ENCODE measurements at places on chromosomes 1 and 21.

DNA sequence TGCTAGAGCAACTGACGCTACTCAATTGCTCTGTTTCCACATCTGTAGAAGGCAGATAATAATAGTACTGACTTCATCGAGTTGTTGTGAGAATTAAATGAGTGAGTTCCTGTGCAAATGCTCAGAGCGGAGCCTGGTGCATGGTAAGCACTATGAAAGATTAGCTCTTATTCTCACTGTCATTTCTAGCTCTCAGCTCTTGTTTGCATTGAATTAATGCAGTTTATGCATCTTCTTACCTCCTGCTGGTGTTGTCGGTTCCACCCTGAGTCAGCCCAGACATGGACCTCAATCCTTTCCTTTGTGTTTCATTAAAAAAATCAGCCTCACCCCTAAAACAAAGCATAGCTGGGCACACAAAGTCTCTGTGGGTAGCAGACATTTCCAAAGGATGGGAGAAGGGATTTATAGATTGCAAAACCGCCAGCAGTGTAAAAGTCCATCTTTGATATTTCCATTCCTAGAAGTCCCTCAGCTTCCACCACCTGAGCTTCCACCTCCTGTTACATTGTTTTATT, 254.4 kb upstream of the CSF3R start:
- no peak for DNase-seq

GRCh38 chr1:201888282-201889089, at the start of gene SHISA4:
SHISA4 (plus strand) TSS chr1:201888898; CDS start chr1:201888995, 97 bp downstream.
- no peak for DNase-seq

DNA sequence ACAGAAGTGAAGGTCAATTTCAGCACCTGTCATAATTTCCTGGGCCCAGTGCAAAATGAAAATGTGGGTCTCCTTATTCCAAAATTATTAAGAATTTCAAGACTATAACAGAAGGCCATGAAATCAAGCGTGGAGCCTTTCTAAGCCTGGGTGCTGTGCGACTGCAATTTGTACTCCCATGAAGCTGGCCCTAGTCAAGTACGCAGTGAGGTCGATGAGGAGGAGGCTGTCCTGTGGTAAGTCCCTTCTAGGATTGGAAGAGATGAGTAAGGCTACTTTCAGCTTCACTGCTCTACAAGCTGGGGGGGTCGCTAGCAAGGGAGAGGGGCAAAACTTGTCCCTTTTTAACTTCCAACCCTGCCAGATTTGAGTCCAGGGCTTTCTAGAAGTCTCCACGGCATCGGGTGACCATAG, 410 bp upstream of the NUDC start:
- DNase-seq: no peak

GRCh38 chr1:40477678-40478053, 576 bp downstream of the ZFP69 start:
- DNase-seq: no peak

GRCh38 chr1:31376375-31377134, 3.7 kb upstream of the FABP3 start:
- DNase-seq: no peak

DNA sequence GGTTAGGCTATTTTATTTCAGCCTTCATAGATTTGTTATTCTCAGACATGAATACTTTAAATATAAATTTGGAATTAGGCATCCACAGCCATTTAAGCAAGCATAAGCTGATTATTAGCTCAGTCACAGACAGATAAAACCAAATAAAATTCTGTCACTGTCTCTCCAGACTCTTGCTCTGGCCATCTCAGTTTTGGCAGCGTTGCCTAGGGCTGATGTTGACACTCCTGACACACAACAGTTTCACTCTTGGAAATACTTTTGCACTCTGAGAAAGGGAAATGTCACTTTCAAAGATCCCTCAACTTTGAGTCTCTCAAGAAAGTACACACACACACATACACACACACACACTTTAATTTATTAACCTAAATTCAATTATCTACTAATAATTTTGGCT, 372.7 kb downstream of the BRINP3 start:
- no peak for DNase-seq

GRCh38 chr21:15617964-15618363, 111.8 kb upstream of the USP25 start:
- DNase-seq: no peak

GRCh38 chr1:3597599-3597964, 13.7 kb downstream of the MEGF6 start:
- DNase-seq: peak; percentile 6

GRCh38 chr1:244801246-244801645, 34.2 kb upstream of the COX20 start:
- peak; percentile 35 for DNase-seq

DNA sequence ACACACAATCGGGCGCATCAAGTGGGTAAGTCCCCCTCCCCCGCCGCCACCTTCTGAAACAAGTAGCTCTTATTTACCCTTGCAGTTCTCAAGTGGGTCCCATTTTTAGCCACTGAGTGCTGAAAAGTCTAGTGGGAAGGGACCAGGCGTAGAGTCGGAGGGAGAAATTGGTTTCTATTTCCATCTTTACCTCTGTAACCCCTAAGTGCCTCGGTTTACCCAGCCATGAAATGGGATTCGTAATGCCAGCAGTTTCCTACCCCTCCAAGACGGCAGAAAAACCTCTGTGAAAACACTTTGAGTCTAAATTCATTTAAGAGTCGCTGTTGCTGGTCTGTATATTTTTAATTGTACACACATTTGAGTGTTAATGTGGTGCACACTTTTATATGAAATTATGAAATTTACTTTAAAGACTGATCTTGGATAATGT, 928 bp downstream of the TLCD4 start:
- peak; percentile 1 for DNase-seq

DNA sequence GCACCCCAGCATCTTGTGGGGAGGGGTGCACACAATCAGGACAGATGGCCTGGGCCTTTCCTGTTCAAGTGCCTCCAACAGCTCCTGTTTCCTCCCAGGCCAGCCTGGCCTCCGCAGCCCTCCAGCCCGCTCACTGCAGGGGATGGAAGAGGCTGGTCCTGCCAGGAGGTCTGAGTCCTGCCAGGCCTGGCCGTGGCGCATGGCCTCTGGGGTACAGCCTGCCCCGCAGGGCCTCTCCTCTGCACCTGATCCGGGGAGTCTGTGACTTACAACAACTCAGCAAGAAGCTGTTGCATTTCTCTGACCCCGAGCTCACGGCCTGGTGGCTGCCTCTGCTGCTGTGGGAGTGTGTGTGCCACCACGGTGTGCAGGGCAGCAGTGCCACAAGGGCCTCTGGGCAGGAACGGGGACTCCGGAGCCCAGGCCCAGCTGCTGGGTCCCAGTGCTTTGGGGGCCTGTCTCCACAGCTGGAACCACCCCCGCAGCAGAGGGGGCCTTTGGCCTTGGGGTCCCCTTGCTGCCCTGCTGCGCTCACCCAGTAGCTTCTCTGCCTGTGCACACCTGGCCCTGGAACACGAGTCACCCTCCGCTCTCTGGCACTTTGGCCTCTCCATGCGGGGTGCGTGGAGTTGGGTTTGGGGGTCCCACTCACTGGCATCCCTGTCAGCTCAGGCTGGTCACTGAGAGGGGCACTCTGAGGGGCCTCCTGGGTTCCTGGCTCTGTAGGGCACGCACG, 17.4 kb upstream of the LRRC3 start:
- no peak for DNase-seq

- DNase-seq: no peak
These were observed 33.8 kb upstream of the SLC30A1 start for GRCh38 chr1:211612786-211613107.

- no peak for DNase-seq
These were observed 184.5 kb downstream of the TGFBR3 start for GRCh38 chr1:91701472-91701869.

- DNase-seq: no peak
These were observed 47.8 kb upstream of the LRRN2 start for GRCh38 chr1:204733289-204733688.

DNA sequence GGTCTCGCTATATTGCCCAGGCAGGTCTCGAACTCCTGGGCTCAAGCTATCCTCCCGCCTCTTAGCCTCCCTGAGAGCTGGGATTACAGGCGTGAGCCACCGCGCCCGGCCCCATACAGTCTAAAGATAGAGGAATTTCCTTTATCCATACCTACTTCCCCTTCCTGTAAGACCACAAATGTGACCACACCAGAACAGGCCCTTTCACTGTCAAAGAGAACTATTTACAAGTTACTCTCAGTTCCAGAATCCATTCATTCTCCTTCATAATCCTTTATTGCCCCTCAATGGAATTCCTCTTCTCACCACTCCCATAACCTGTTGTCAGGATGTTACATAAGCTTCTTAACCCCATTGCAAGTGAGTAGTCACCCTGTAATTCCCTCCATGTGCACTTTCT, 26.3 kb upstream of the SLC5A9 start:
- DNase-seq: no peak

GRCh38 chr1:211975152-211975941, 60.0 kb downstream of the INTS7 start:
- no peak for DNase-seq

GRCh38 chr1:219323426-219323825, 149.7 kb downstream of the LYPLAL1 start:
- no peak for DNase-seq

DNA sequence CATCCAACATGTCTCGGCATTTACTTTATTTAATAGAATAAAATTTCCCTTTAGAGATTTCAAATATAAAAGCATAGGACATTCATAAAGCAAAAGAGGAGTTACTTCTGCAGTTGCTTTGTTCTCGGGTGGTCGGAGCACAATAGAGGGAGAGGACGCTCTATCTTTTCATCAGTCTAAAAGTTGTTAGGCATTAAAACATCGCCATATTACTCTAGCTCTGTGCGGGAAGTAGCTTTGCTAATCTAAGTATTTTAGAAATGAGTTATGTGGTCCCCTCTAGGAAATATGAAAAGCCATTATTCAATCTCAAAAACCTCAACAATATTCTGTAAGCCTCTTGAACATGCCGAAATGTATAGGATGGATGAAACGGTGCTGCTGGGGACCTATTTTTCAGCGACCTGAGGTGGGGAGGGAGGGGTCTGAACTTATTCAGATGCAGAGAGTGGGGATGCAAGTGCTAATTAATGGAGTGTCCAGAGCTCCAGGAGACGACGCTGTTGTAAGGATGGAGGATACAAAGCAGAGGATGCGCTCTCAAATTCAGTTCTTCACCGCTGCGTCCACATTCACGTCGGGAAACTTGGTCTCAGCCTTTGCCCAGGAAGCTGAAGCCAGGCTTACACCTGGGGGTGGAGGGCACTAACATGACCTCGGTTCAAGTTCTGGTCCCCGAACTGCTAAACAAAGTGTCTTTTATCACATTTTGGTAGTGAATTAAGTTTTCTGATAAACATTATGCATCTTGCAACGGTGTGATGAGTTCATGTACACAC, 6.3 kb downstream of the CDKN2C start:
- no peak for DNase-seq

DNA sequence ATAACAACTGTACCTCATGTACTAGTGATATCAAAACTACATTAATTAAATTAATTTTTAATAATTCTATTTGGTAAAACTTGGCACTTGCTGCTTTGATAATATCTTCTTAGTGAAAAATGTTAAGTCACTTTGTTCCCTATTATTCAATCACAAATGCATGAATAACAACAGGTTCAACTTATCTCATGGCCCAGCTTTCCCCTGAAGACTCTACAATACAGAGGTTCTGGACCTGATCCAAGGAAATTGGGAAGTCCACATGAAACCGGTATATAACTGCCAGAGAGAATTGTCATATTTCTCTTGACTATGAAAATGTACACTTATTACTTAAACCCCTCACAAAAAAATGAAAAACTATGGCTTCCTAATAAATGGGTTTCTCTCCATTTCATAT, 33.9 kb upstream of the PTPRC start:
- DNase-seq: no peak

- DNase-seq: no peak
These were observed 23.5 kb upstream of the CR2 start for GRCh38 chr1:207430602-207431001.

DNA sequence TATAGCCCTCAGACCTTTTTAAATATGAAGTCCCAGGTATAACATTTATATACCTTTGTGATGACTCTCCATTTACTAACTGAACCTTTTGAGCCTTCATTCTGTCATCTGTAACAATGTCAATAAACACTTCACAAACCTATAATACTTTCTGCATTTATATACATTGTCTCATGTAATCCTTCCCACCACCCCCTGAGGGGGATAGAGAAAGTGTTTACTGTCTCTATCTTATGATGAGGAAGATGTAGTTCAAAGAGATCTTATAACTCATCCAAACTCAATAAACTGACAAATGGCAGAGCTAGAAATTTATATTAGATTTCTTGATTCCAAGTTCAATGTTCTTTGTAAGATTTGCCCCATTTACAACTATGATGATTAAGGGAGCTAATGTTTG, 48.3 kb upstream of the CR2 start:
- DNase-seq: no peak

- no peak for DNase-seq
These were observed 18.5 kb upstream of the CAMSAP2 start for GRCh38 chr1:200720199-200720598.

DNA sequence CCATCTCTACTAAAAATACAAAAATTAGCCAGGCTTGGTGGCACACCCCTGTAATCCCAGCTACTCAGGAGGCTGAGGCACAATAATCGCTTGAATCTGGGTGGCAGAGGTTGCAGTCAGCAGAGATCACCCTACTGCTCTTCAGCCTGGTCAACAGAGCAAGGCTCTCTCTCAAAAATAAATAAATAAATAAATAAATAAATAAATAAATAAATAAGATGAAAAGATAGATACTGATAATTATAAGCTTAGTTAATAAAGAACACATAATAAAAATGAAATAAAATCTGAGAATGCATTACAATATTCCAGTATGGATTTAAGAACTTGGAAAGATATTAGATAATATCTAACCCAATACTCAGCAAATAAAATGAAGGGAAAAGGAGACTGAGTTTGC, 235.9 kb upstream of the DAB1 start:
- no peak for DNase-seq

GRCh38 chr1:5688081-5689077, 303.8 kb downstream of the NPHP4 start:
- DNase-seq: no peak

DNA sequence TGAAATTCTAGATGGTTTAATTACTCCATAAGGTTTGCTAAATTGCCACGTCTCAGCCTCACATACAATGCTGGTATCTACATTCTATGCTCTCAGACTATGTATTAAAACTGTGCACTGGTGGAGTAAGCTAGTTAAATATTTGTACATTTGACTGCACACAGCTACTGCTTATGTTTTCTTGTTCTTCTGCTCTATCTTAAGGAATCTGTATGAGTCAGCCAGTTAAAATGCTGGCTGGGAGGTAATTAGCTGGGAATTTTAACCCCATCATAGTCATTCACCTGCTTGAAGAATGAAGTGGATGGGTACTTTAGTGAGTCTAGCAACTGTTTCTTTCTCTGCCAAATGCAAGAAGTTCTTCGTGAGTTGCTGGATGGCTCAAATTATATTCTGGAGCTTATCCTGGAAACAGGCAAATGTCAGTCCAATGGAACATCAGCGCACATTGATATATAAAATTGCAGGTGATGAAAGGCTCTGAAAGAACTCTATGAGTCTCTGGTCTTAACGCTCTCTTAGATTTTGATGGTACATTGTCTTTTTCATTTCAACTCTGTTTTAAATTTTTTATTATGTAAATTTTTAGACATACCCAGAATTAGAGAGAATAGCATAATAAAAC, 83.4 kb downstream of the BACH1 start:
- DNase-seq: no peak

All from activated T-cell treated with anti-CD3 and anti-CD28 coated beads for 1 hour (primary cell).